ENCODE measurements at places on chromosomes 5 and 9. TPM values are rescaled to one million over a fixed set of nuclear protein-coding genes. Genes with fewer than 3 reads are reported as not detected.

Gene LCN9
- total RNA-seq = not detected

Gene HTR4
- not detected for total RNA-seq

Gene SPATA31D4
- total RNA-seq = not detected

Gene NR4A3
- 1.3 TPM for total RNA-seq

Gene CDH9
- 0.13 TPM for total RNA-seq

Gene SARDH
- total RNA-seq = 6.7 TPM

Measured in epithelial cell of alveolus of lung (primary cell).